ENCODE measurements at places on chromosomes 7 and 10. TPM values are rescaled to one million over a fixed set of nuclear protein-coding genes. Genes with fewer than 3 reads are reported as not detected.

DNA sequence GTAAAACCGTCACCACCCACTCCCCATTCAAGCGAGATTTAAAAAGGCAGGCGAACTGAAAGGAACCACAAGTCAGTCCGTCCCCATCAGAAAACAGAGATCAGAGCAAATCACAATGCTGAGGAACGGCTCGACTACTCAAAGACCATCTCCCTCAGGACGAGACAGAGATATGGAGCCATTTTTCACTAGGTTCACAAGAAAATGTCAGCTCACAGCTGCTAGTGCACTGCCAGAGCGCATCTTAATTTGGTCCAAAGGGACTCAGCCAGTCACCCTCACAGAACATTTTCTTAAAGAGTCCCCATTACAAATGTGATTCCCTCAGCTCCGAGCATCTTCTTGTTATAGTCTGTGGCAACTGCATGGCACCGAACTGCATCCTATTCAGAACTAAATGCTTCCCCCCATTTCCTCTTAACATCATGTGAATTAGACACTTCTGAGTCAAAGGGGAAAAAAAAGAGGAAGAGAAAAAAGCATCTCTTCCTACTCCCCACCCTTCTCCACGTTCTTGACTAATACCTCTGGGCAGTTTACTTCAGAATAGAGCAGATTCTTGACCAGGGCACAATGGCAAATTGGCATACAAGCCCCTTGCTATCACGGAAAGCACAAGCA lies 683.9 kb downstream of the MAGI2 start:
- DNase-seq = peak; percentile 5

DNA sequence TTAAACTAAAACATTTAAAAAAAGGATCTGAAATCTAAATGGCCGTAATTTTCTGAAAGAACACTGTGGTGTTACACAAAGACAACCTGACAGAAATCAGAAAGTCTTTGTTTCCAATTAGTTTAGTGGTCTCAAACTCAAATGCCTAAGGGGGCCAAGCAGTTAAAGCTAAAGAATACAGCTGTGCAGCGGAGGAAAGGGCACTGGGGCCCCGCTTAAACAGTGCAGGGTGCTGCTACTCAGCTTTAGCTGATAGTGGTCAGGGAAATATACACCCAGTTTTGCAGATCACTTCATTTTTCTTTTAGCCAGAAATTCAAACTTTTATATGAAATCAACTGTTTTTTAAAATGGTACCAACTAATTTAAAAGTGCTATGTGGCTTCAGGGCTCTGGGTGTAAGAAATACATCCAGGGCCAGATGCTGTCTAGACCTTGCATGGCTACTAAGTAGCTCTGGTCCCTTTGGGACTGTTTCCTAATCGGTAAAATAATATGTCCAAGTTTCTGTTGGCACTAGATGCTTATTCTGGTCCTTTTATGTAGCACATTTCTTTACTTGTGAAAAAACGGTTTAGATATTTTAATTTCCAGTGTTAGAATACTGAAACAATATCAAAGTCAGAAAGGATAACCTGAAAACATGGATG lies 161.8 kb upstream of the LAMB4 start:
- DNase-seq = no peak

Gene NUTM2E
- 0.52 TPM for polyA plus RNA-seq

Gene SYT15B
- polyA plus RNA-seq = 16.2 TPM

Gene IFRD1
- polyA plus RNA-seq = 49.8 TPM

Gene MUC3A
- 0.39 TPM for polyA plus RNA-seq

Gene HOXA5
- polyA plus RNA-seq = 91.7 TPM

Measured in right lung (tissue), 10 donors.